Neural crest cell (in vitro differentiated cells): ENCODE measurements at places on chromosomes 12 and 14. TPM values are rescaled to one million over a fixed set of nuclear protein-coding genes. Genes with fewer than 3 reads are reported as not detected.

DNA sequence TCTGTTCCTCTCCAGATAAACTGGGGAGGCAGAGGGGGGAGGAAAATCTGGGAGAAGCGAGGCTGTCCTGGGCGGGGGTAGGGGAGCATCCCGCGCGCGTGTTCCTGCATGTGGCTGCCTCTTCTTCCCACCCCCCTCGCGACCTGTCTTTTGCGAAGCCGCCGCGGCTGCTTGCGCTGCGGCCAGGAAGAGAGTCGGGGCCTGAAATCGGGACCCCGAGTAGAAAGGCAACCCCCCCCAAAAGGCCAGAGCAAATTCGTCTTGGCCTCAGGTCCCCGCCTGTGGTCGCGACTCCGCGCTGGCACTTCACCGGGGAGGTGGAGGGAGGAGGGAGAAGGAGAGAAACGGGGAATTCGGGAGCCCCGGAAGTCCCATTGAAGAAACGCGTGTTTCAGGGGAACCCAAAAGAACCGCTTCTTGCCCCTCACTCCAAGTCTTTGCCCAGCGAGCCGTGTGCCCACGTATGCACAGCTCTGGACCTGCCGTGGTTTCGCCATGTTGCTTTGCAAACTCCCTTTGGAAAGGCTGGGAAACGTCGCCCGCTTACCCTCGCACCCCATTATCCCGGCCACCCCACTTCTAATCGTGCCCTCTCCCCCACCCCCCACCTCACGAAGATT lies 944 bp downstream of the CCND2 start:
- DNase-seq = no peak

GRCh38 chr12:89476232-89476631 lies 48.4 kb downstream of the GALNT4 start:
- no peak for DNase-seq

Gene CFAP251
- total RNA-seq = 1.6 and 2.0 TPM in 2 replicates

GRCh38 chr14:67199016-67199415 lies 9.8 kb downstream of the GARIN2 start:
- no peak for DNase-seq

GRCh38 chr14:77181603-77182437 lies at the start of gene TMEM63C:
TSS of gene TMEM63C (plus strand) at chr14:77181798. CDS start at chr14:77218814, 37,016 bp downstream.
- peak; percentile 55 for DNase-seq

DNA sequence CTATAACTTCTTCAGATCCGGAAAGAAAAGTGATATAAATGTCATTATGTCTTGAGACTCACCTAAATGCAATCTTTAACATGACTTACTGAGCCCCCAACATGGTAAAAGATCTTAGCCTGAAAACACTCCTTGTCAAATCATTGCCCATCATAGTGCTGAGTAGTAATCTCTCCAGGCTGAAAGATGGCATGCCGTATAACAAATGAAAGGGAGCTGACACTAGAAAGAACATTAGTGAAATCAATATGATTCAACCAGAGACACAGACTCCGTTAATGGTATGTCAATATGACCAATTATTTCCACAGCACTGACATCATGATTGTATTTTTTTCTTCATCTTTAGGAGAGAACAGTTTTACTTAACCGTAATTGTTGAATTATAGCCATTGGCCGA lies 54.4 kb downstream of the BICD1 start:
- DNase-seq = no peak

DNA sequence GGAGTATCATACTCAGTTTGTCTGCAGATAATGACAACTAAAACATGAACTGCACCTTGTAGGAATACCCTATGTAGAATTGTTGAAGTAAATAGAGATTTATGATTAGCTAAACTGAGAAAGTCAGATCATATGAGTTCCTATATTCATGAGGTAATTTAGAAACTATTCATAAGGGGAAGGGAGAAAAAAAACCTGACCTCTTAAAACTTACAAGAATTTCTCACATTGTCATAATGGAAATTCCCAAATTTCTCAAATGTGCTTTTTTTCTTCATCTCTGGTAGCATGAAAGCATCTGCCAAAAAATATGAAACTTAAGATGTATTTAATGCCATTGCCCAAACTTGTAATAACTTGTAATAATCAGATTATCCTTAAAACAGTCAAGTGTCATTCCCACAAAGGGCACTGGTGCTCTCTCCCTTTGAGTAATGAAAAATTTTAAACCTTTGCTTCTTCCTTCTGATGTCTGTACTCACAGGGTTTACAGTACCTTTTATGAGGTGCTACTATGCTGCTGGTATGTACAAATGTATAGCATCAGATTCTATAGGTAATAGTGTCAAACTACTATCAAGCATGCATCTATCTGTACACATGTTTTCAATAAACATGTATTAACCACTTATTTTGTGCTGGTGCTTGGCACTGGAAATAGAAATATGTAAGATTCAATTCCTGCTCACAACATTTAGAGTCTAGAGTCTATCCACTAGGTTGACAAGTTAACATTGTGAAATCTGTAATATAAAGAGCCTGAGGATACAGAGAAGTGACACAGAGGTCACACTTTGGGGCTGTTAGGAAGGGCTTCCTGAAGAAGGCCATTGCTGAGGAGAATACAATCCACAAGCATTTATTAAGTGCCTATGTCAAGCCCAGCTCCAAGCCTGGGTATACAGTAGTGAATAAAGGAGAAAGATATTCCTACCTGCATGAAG lies 17.4 kb upstream of the DRAM1 start:
- no peak for DNase-seq

- DNase-seq = no peak
Observed at GRCh38 chr12:8572507-8572906, 31.8 kb upstream of the CLEC4E start.

- no peak for DNase-seq
Observed at GRCh38 chr14:53140585-53140984, 12.5 kb downstream of the DDHD1 start.

DNA sequence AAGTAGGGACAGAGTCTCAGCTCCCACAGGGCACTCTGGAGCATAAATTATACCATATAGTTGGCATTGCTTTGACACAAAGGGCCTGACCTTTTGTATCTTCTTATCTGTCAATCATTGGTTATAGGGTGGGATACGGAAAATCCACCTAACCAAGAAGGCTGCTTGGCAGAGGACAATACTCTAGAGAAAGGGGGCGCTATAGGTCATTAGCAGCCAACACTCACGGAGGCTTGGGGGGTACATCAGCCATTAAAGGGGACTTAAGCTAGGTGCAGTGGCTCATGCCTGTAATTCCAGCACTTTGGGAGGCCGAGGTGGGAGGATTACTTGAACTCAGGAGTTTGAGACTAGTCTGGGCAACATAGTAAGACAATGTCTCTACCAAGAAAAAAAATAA lies 22.9 kb downstream of the SPTSSA start:
- no peak for DNase-seq

- DNase-seq = no peak
Observed at GRCh38 chr12:1881301-1881700, 37.2 kb downstream of the CACNA2D4 start.

Gene SERPINA10
- not detected in 2 replicates for total RNA-seq

- DNase-seq = no peak
Observed at GRCh38 chr12:128276471-128276870, 9.5 kb downstream of the TMEM132C start.

Gene MEG3
- 0.96 and 1.0 TPM in 2 replicates for total RNA-seq

Gene PTPRB
- 0.59 and 0.93 TPM in 2 replicates for total RNA-seq

Gene CMA1
- not detected in 2 replicates for total RNA-seq

Gene FOXA1
- total RNA-seq = not detected in 2 replicates

GRCh38 chr12:26028953-26029735 lies 70.7 kb downstream of the RASSF8 start:
- peak; percentile 43 for DNase-seq

DNA sequence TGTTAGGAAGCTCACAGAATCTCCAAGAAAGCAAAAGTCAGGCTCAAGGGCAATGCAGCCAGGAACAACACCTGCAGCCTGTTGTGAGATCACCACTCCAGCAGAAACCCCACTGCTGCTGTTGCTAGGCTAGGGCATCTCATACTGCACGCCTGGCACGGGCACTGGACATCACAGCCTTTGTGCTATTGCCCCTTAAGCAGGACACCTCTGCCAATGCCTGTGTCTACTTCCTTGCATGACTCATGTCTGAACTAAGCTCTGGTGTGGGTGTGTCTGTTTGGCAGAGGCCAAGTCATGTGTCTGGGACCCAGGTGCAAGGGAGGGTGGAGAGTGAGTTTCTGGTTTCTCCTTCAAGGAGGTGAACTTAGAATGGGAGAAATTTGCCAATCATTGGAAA lies 10.0 kb upstream of the DDX47 start:
- no peak for DNase-seq

DNA sequence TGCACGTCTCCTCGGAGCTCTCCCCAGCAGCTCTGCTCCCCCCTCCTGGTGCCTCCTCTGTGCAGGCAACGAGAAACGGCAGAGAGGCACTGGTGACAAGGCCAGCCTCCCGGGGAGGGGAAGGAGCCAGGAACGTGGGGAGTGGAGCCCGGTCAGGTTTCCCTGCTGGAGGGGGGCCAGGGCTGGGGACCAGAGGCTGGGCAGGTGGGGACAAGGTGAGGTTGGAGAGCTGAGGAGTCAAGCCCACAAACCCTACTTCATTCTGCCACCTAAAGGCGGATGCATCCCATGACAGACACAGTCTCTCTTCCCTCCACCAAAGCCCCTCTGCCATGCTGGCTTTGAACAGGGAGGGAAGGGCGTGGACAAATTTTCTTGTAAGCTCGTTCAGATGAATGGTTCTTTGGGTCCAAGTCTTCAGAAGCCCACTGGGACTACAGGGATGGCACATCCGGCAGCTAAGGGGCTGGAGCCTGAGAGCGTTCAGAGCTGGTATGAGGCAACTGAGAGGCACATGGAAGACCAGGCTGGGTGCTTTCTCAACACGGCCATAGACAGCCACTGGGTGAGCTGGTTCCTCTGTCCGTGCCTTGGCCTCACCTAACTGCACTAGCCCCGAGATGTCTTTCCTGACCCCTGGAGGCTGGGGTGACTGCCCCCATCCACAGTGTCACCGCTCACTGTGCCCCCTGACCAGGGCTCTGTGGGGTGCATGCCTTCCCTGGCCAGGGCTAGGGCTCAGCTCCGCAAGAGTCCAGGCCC lies 105.9 kb downstream of the RBM19 start:
- no peak for DNase-seq

DNA sequence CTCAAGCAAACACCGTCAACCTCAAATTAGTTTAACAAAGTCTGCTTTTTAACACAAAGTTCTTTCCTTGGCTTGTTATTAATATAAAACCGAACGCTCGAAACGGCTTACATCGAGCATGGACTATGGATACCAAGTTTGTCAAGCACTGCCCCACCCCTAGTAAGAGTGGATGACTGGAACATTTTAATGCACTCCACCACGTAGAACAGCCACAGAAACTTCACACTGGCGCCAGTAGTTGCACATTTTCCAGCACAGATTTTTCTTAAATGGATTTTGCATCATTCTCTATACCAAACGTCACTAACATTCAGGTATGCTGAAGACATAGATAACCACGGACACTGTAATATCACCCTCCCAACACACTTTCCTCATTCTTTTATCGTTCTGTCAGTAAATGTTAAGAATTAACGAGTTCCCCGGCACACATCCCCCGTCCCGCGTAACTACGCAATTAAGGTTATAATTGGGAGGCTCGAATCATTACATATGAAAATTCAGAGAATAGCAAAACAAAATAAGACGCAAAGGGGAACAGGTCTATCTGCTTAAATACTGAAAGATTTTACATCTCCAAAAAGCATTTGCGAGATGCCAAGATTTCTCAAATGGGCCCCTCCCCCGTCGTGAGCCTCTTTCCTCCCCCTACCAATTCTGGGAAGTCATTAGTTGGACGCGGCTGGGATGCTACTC lies 990 bp downstream of the FERMT2 start:
- no peak for DNase-seq

GRCh38 chr14:102848830-102849525 lies 71.7 kb downstream of the TRAF3 start:
- no peak for DNase-seq

DNA sequence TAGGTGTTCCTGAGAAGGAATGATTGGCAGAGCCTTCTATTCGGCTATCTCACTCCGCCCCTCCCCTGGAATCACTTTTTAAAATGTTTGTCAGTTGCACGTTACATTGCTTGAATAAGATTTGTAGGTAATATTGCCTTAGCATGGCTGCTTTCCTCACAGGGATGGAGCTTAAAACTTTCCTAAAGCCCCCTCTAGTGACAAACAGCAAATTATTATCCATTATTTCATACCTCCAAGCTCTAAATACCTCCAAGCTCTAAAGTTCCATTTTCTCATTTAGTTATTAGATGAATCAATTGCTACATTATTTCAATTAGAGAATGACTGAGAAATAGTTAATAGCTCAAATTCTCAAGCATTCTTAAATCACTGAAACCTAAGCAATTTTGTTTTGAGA lies 5.1 kb upstream of the SPATA7 start:
- no peak for DNase-seq

Gene CCDC38
- total RNA-seq = 0.18 TPM in 1 of 2 replicates, not detected in the other

GRCh38 chr12:95554532-95555071 lies 3.3 kb upstream of the USP44 start:
- no peak for DNase-seq

GRCh38 chr12:23694307-23694706 lies 255.2 kb downstream of the SOX5 start:
- DNase-seq = no peak

DNA sequence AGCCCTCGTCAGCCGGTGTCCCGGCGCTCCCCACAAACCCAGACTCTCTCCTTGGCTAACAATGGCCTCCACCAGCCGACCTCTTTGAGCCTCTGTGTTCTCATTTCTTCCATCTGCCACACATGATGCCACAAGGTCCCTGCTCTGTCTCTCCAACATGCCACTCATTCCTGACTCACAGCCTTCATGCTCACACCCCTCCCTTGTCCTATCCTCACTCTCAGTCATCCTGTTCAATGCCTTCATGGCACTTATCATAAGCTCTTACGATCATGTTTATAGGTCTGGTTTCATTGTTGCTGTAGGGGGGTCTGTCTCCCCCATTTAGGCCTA lies 9.6 kb upstream of the SERPINA11 start:
- no peak for DNase-seq

GRCh38 chr12:12182703-12183365 lies 84.0 kb downstream of the LRP6 start:
- no peak for DNase-seq

Gene SCNN1A
- not detected in 2 replicates for total RNA-seq

Gene RDH16
- total RNA-seq = 0.34 and 0.44 TPM in 2 replicates

Gene CCDC60
- 0.48 and 0.75 TPM in 2 replicates for total RNA-seq

Gene DLK1
- total RNA-seq = 4.4 and 5.2 TPM in 2 replicates

DNA sequence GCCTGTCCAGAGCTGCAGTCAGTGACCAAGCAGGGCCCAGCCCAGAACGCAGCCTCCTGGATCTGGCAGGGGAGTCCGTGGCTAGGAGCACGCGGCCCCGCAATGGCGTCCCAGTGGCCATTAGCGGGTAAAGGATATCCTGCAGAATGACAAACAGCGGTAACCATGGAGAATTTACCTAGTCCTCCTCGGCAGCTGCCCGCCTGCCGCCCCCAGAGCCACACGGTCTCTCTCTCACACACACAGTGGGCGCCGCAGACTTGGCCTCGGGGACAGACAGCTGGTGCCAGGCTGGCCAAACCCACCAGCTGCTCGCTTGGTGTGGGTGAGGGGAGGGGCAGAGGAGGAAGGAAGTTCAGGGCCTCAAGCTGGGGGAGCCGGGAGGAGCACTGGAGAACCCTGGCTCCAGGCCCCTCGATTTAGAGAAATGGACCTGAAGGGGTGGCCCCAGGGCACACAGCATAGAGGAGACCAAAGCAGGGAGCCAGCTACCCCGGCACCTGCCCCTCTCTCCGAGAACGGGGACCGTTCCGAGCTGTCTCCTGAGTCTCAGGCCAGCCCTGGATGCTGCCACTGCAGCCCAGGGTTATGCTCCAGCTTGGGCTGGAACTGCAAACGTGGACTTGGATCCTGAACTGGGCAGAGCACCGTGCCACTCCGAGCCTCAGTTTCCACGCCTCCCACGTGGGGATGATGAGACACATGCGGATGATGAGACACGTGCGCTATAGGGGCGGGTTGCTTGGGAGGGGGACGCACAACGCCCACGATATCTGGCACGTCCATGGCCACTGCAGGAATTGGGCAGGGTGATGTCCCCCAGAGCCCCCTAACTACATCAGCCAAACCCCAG lies 3.4 kb downstream of the CDK2AP1 start:
- no peak for DNase-seq
